CD4-positive, alpha-beta memory T cell (primary cell): ENCODE measurements at places on chromosomes 2 and 18.

DNA sequence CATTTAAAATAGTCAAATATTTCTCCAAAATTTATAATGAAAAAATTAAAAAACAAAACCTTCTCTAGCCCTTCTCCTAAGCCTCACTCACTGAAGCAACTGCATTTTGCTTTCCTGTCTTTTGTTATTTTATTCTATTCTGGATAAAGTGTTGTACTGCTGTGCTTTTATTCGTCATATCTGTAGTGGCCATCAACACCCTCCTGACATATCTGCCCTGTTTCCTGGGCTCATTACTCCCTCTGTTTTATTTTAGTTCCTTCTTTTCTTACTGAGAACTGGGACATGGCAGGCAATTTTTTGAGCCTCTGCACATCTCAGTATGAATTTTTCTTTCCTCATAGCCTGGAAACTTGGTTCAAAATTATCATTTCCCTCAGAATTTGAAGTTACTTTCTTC lies 224.2 kb downstream of the GULP1 start:
- no peak for DNase-seq

DNA sequence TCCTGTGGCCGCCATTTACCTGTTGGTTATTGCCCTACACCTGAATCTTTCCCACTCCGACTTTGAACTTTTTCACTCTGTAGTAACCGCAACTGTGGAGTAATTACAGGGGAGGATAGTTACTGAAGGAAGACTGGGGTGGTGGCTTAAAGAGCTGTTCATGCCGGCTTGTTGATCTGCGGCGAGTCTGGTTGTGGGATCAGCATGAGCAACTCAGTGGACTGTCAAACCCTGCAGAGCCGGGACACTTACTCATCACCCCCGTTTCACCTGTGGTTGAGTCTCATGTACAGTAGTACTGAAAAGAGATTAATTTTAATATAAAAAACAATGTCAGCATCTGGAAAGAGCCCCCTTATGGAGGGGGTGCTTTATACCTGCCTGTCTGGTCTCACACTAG lies 2.1 kb downstream of the ASB1 start:
- DNase-seq, result no peak

GRCh38 chr2:106537047-106537446 lies 49.9 kb downstream of the CD8B2 start:
- no peak for DNase-seq

DNA sequence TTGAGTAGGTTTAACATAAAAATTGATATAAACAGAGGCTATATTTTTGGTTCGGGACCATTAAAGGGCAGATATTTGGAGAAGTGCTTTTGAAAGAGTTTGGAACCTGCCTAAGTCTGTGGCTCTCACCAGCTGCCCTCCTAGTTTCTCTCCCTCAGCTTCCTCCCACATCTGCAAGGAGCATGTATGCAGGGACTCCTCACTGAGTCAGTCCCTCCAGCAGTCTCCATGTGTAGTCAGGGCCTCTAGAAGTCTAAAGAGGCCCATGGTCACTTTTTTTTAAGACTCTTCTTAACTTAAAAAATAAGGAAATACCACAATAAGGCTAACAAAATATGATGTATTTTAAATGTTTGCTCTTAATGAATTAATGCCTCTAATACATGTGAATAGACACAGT lies 220.0 kb upstream of the TANK start:
- no peak for DNase-seq

DNA sequence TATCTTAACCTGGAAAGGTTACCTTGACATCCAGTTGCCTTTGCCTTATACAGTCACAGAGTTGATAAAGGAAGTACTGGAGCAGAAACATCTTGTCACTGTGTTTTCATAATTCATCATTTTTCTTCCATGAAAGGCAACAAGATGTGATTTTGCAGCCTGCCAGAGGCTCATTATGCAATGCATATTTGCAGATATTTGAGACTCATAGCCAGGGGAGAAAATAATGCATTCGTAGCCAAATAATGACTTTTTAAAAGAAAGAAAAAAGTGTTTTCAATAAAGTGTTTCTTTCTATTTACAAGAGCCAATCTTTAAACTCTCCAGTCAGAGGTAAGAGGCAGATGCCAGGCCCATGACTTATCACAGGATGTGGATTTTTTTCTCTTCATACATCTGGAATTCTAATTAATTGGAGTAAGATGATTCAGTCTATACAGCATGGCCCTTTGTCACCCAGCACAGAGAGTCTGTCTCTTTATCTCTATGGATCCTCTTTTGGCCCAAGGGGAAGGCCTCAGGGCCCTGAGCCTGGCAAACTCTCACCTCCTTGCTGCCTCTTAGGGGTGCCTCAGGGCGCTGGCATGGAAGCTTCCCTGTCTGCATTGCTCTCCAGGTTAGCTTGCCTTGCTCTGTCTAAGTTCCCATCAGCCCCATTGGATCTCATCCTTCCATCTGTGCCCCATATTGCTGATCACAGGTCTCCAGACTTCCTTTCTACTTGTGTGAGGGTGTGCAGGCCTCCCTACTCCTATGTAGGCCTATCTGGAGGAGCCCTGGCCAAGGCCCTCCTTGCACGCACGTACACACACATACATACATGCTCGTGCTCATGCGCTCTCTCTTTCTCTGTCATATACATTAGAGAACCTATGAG lies 247.7 kb downstream of the TPGS2 start:
- no peak for DNase-seq

DNA sequence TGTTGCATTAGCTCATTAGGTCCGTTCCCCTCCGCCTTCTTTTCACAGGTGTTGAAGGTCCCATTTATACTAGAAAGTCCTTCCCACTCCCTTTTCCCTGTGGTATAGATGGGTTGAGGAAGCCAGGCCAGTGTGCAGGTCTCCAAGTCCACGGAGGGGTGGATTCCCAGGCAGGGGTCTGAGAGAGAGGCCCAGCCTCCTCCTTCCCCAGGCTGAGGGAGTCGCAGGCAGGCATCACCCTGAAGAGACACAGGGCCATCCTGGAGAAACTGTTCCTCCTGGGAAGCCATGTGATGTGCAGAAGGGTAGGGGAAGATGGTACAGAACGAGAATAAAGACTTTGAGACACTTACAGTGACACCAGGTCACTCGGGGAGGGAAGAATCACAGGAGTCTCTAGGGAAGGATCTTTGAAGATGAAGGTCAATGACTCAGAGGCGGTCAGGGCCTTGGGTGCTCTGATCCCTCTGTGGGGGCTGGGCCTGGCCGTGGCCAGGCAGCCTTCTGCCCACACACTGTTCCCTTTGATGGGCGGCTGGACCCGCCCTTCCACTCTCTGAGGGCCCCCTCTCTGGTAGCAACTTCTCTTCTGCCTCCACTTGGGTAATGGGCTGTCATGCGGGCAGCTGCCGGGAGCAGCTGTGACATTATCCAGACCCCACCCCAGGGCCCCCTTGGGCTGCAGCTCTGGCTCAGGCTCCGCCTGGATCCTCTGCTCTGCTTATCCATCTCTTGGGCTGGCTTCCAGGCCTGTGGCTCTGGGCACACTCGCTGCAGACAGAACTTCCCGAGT lies 45.1 kb downstream of the RHOB start:
- DNase-seq, result no peak

DNA sequence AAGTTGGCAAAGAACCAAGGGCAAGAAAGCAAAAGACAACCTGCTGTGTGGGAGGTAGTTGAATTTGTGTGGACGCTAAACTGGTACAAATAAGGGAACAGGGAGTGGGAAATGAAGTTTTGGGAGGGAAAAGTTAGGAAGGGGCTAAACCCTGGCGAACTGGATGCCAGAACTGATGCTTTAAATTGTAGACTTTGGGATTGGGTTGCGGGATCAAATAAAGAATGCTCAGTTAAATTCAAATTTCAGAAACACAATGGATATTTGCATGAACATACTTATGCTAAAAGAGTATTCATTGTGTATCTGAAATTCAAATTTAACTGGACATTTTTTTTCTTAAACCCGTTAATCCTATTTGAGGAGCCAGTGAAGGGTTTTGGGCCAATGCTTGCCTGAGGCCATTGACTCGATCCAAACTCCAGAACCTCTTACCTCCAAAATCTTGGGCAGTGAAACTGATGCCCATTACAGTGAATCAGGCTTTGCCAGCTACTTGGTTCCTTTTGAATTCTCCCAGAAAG lies 44.2 kb upstream of the YWHAQ start:
- DNase-seq, result no peak

DNA sequence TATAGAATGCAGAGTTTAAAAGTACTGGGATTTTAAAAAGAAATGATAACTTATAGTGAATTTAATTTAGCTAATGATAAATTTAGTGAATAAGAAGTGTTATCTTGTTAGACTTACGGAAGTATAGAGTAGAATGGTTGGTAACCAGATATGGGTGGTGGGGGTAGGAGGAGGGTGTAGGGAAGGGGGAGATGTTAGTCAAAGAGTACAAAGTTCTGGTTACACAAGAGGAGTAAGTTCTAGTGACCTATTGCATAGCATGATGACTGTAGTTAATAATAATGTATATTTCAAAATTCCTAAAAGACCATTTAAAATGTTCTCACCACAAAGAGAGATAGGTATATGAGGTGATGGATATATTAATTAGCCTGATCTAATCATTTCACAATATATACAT lies 184.8 kb upstream of the STON1 start:
- no peak for DNase-seq

DNA sequence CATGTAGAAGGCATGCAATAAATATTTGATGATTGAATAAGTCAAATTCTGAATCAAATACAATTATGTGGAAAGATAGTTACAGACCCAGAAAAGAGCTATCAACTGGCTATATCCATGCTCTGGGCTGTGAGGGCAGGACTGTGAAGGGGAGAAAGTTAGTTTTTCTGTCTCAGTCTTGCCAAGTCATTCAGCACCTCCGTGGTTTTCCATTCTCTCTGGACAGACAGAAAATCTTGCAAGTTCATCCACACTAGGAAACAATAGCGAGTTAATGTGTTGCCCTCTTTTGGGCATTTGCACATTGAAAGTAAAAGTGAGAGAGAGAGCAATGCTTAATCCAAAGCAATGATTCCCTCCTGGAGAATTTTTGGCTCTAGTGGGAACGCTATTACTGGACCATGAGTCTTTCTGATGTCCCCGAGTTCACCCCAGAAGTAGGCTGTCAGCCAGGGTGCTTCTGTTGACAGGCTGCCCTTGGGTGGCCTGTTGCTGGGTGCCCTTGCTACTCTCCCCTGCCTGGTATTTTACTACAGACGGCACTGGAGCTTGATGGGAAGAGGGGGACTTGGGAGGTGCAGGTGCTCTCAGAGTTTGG lies 238.3 kb downstream of the LOXHD1 start:
- no peak for DNase-seq

DNA sequence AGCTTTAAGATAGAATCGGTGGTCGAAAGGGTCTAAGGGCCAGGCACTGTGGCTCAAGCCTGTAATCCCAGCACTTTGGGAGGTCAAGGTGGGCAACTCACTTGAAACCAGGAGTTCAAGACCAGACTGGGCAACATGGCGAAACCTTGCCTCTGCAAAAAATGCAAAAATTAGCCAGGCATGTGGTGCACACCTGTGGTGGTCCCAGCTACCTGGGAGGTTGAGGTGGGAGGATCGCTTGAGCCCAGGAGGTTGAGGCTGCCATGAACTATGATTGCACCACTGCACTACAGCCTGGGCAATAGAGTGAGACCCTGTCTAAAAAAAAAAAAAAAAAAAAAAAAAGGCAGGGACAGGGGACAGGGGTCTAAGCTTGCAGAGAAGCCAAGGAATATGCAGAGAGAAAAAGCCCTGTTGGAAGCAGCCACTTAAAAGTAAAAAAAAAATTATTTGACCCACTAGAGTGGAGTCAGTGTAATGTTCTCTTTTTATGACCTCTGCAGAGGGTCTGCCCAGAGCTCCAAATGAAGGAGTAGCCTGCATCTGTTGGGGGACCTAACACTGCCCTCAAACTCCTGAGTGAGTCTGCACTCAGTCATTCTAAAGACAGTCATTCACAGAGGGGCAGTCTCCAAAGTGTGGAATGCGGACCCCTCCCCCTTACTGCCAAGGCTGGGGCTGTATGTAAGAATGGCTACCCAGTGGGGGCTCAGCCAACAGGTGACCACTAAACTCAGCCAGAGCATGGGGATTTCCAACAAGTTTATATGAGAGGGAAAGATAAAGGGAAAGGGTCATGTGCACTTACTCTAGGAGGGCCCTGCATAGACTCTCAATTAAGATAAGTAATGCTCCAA lies 118.5 kb upstream of the CDCA7 start:
- DNase-seq, result no peak

GRCh38 chr2:168392024-168392423 lies 64.0 kb upstream of the CERS6 start:
- DNase-seq, result no peak

GRCh38 chr18:29164020-29164706 lies 987.2 kb upstream of the CDH2 start:
- DNase-seq, result no peak
